ENCODE measurements at places on chromosomes 1 and 21.

GRCh38 chr1:45891087-45891486, 87.7 kb downstream of the MAST2 start:
- DNase-seq, result no peak

DNA sequence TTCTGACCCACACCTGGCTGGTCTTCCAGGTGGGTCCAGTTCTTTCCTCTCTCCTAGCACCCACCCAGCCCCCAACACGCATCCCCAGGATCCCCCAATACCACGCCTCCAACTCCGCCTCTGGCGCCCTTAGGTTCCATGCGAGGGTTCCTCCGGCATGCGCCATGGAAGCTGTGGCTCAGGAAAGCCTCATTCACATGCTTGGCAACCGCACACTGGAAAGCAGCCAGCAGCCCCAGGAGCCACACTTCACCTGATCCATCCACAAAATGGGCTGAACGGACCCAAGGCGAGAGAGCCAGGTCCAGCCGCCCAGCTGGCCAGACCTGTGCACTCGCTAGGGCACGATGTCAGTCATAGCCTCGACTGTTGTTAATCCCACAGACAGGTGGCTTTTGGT, 161.2 kb downstream of the PSMG1 start:
- DNase-seq, result no peak

DNA sequence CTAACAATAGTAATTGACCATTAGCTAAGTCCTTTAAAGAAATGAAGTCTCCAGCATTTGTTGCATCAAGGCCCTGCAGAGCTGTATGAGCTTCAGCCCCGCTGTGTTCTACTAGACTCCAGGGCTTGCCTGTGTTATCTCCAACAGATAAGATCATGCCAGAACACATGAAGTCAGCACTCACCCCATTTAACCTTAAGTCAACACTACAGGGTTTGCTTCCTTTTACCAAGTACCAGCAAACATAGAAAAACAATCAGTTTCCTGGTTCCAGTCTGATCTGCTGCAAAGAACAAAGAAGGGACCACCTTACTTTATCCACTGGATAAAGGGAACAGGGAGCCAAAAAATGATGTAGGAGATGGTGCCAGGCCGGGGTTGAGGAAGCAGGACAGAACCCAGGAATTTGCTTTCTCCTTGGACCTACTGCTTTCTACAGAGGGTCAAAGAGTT, 41.3 kb upstream of the ENAH start:
- DNase-seq, result no peak

DNA sequence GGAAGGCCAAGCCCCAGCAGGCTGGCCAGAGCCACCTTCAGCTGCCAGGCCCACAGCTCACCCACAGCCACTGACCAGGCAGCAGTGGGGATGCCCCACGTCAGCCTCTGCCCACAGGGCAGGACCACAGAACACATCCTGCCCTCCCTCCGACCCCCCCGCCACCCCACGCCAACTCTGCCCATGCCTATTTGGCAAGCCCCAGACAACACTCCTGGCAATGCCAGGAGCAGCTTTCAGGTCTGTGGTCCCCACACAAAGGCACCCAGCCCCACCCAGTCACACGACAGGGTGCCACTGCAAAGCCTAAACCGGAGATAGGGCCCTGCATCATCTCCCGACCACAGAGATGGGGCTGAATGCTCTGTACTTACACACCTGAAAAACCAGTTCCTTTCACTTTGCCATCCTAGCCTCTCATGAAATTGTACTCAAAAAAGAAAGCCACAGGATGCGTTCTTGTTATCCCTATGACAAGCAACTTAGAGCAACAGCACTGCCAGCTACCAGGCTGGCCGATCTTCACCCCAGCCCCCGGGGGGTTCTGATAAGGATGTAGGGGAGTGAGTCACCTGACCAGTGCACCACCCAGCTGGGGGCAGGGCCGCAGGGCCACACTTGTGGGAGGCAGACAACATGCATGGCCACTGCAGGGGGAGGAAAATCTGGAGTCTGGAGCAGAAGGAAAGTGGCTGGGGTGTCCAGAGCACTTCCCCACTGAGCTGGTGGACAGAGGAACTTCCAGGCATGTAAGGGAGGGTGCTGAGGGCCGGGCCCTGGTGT, 36.2 kb downstream of the UBE2G2 start:
- DNase-seq, result peak; percentile 44

GRCh38 chr1:3013371-3014049, 7.8 kb upstream of the ACTRT2 start:
- DNase-seq, result no peak

GRCh38 chr1:5620418-5620817, 371.8 kb downstream of the NPHP4 start:
- no peak for DNase-seq
